SJCRH30 (cell line): ENCODE measurements at places on chromosomes 1 and 21. TPM values are rescaled to one million over a fixed set of nuclear protein-coding genes. Genes with fewer than 3 reads are reported as not detected.

DAB1 gene
- total RNA-seq, result 0.05 TPM in 1 of 2 replicates, not detected in the other

ADGRL4 gene
- not detected in 2 replicates for total RNA-seq

- no peak for DNase-seq
Observed at GRCh38 chr1:180231936-180232335, 1.9 kb downstream of the LHX4 start.

DNA sequence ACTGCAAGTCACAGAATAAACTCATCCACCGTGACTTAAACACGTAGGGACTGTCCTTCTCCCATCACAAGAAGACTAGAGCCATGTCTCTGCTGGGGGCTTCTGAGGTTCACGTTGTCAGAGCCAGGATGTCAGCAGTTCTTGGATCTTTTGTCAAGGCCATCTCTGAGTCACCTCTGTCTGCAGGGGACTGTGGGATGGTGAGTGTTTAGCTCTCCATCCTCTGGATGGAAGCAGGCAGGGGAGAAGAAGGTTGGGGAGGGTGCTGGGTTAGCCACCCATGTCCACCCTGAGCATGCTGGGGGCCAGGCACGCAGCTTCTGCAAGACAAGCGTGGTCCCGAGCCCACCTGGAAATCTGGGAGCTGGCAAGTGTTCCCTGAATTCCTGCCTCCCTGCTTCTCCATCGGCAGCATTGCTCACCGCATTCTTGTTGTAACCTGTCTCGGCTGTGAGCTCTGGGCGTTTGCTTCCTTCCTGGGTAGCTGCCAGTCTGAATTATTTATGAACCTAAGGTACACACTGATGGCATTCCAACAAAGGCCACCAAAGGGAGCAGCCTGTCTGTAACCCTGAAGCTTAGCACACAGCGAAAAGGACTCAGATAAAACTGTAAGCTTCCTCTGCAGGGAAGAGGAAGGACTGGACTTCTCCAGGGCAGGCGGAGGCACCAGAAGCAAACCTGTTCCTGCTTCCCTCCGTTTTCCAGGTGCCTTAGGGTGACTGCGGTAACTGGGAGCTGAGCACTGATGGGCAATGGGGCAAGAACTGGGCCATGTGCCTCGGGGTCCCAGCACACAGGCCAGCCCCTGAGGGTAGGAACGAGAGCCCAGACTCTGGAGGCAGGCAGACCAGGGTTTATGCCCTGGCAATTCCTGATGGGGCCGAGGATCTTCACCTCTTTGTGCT lies 88.6 kb downstream of the RIPK4 start:
- no peak for DNase-seq

- no peak for DNase-seq
Observed at GRCh38 chr21:46603228-46603627, 1.7 kb downstream of the S100B start.
